ENCODE measurements at places on chromosomes 4 and X.

- no peak for DNase-seq
Observed at GRCh38 chrX:153244767-153245166, 65.7 kb downstream of the MAGEA1 start.

- DNase-seq, result no peak
Observed at GRCh38 chr4:27018076-27018475, 157.4 kb downstream of the STIM2 start.

DNA sequence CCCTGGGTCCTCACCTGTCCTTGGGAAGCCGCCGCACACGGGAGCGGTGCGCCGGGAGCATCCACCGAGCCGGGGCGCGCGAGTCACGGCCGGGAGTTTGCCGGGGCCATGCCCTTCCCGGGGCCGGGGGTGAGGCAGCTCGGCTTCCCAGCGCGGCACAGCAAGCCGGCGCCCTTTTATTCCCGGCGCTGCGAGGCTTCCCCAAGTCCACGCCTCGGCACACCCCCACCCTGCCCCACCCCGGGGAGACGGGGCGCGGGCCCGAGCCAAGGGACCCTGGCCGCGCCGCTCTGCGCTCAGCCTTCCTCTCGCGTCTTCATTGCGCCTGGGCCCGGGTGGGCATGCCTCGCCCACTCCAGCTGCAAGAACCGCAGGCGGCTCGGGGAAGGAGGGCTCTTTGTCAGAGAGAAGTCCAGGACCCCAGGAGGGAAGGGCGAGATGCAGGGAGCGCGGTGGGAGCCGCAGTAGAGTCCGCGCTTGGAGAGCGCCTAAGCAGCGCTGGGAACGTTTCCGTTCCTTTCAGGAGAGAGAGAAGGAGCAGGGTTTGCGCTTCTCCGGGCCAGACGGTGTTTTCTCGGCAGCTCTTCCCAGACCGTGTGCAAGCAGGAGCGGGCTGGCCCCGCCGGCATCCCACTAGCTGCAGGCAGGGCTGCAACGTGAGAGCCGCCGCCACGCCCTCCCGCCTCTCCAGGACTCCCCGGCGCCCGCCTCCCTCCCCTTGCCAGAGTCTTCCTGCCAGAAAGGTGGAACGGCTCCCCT, at the start of gene MXRA5:
Gene MXRA5, minus strand, starts transcription at position 152 of the 759 bp plus-strand sequence. CDS start 2,819 bp downstream, outside the sequence.
- peak; percentile 16 for DNase-seq

DNA sequence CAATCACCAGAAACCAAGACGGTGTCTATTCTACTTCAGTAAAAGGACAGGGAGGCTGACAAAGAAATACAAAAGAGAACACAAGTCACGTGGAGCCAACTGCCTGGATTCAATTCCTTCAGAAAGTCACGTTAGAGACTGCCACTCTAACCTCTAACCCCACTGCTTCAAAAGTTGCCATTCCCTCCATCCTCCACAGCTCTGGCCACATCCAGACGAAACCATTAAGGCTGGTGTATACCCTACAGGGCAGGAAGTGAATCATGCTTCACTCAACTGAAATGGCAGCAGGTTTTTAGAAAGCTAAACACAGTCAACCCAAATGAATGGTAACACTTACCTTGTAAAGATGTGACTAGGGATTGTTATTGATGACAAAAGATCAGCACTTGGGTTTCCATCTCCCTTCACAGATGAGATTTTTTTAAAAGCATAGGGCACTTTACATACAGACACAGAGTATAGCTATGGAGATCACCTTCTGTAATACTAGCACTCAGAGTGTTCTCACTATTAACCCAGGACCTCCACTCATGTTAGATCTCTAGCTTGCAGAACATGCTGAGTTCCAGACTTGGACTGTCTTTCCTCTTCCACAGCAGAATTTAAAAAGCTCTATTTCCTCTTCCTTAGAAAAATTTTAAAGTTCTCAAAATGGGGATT, 37.4 kb downstream of the MAML3 start:
- DNase-seq, result no peak

DNA sequence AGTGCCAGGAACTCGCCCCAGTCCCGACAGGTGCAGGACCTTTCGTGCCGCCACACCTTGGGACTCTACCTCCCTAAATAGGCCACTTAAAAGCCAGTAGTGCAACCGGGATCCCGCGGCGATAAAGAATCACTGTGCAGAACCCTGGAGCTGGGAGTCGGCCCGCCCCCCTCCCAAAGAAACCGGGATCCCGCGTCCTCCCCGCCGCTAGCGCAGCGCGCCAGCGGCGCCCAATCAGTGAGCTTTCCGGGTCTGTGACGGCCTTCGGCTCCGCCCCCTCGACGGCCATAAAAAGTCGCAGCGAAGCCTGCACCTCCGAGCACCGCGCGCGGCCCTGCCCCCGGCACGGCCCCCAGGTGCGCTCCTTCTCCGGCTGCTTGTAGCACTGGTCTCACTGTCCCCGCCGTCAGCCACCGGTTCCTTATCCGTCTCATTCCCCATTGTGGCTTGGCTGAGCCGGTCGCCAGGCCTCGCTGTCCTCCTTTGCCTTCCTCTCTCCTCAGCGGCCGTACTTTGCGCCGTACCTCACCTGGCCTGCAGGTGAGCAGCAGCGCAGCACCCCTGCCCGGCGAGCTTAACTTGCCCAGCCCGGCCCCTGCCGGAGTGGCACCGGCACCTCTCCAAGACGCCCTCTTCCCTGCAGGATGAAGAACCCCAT, at the start of gene LRAT:
Gene LRAT, plus strand, starts transcription at position 318 of the 658 bp plus-strand sequence. Its CDS starts 327 bp downstream, at position 645.
- DNase-seq, result no peak

GRCh38 chr4:206054-206453, 81.8 kb downstream of the ZNF718 start:
- DNase-seq, result no peak

DNA sequence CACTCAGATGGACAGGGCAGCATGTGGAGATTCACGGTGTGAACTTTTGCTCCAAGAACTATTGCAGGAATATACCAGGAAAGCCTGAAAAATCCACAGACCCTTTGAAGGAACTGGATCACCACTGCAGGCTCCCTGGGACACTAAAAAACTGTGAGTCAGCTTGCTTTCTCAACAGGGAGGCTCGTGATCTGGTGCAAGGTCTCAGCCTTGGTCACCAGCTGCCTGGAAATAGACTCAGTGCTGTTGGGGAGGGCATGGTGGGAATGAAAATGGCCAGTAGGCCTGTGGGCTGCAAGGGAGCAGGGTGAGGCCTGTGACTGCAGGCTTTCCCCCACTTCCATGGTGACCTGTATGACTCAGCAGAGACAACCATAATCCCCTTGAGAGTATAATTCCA, 426.4 kb upstream of the RPS6KA3 start:
- DNase-seq, result no peak

DNA sequence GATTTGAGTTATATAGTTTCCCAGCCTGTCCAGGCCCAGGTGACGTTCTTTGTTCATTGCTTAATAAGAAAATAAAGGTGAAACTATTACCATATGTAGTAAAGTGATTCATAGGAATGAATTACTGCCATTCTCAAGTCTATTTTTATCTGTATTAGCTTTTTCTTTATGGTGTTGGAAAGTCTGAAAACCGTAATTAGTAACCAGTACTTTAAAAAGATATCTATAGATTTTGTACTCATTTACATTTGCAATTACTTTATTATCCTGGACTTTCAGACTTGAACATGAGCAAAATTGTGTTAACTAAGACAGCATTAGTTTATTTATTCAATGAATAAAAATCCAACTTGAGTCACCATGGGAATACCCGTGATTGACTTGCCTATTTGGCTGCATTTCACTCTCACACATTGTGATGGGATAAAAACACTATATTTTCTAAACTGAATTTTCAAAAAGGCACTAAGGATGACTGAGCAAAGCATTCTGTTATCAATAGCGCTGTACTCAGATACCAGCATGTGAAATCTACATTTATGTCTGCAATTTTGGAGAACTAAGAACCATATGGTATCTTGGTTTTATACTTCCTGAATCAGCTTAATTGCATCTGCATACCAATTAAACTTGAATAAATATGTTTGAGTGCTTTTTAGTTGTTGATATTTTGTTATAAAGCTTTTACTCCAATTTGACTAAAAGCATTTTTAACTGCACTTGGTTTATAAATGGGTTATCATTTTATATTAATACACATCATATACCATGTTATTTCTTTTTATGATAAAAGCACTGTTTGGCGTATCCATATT, 154.6 kb downstream of the CCSER1 start:
- DNase-seq, result no peak

DNA sequence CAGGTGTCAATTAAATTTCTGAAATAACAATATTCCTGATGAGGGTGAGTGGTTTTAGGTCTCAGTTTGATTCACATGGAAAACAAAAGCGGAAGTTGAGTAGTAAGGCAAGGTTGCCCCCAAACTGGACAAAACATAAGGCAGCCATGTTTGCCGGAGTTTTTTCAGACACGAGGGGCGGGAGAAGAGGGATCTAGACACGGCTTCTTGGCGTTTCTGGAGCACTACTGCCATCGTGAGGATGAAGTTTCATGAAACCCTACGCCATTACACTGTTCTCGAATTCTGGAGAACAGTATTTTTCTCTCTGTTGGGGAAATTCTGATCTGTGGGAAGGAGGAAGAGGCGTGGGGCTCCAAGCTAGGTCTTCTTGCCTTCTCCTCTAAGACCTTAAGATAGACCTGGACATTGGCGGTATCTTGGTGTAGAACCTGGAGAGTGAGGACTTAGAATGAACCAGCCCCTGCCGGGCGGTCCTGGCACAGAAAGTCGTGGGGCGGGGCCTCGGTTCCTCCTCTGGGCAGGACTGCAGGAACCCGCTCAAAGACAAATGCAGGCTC, 160.3 kb downstream of the OR13H1 start:
- peak; percentile 65 for DNase-seq

GRCh38 chr4:2338754-2339457, 77.0 kb upstream of the MXD4 start:
- no peak for DNase-seq

GRCh38 chrX:72644946-72645345, 69.2 kb downstream of the PHKA1 start:
- DNase-seq, result no peak

GRCh38 chrX:137031039-137031438, 2.8 kb downstream of the GPR101 start:
- DNase-seq, result no peak

GRCh38 chr4:8110071-8110986, 48.3 kb downstream of the ABLIM2 start:
- no peak for DNase-seq

DNA sequence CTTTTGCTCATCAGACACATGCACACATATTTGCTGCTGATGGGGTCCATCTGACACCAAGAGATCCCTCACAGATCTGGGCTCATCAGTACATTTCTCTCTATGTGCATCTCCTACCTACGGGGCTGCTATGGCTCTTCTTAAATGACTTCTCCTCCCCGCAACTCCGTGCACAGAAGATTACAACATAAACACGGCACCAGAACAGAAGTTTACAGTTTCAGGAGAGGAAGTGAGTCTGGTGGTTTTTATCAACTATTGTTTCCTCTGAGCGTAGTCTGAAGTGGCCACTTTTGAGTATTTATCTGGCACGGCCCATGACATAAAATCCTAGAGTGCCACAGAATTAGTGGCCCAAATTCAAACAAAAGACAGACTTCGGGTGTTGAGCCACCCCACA, 263.8 kb downstream of the PRDM5 start:
- DNase-seq, result no peak

DNA sequence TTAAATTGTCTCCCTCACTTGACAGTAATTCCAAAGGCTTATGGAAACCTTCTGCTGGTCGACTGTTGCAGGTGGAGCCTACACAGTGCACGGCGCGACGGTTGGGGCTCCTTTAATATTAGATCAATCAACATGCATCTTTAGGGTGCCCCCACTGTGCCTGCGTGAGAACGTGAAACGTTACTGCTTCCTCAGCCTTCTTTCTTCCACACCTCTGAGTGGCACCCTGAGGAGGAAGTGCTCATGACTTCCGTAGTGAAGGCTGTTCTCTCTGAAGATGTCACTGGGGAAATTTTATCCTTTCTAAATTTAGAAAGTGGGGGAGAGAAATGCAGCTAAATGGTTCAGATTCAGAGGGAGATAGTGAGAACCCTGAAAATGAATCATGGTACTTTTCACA, 184.0 kb upstream of the ZFP42 start:
- DNase-seq, result no peak

DNA sequence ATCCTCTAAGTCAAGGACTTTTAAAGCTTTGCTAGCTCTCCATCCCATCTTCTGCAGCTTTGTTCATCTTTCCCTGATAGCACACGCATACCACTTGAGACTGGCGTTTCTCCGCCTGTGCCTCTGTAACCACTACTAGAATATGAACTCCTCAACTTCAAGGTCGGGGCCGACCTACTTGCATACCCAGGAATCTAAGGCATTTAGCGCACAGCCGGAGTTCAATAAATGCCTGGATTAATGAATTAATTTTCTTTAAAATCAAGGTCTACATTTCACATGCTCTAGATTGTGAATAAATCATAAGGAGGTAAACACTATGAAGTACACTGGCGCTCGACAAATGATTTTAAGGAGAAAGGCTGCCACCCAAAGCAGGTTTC, 89.3 kb downstream of the HNRNPD start:
- DNase-seq, result no peak

GRCh38 chrX:151987108-151987507, 12.6 kb upstream of the GABRE start:
- DNase-seq, result no peak

- no peak for DNase-seq
Observed at GRCh38 chr4:14513471-14513870, 488.8 kb upstream of the CPEB2 start.

- DNase-seq, result no peak
Observed at GRCh38 chr4:38860788-38861424, 4.3 kb upstream of the TLR6 start.

- no peak for DNase-seq
Observed at GRCh38 chr4:6444582-6444981, 27.8 kb downstream of the PPP2R2C start.

GRCh38 chr4:82523179-82523578, 38.6 kb downstream of the TMEM150C start:
- no peak for DNase-seq

DNA sequence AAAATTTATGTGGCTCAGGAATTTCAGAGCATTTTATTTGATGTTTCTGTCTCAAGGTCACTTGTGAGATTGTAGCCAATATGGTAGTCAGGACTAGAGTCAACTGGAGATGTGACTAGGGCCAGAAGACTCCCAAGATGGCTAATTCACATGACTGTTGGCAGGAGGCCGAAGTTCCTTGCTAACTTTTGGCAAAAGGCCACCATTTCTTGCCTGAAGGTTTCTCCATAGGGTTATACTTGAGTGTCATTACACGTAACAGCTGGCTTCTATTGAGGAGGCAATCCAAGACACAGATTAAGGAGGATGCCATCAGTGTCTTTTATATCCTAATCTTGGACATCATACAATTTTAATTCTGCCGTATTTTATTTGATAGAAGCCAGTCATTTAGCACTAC, 162.3 kb upstream of the MAOA start:
- DNase-seq, result no peak

DNA sequence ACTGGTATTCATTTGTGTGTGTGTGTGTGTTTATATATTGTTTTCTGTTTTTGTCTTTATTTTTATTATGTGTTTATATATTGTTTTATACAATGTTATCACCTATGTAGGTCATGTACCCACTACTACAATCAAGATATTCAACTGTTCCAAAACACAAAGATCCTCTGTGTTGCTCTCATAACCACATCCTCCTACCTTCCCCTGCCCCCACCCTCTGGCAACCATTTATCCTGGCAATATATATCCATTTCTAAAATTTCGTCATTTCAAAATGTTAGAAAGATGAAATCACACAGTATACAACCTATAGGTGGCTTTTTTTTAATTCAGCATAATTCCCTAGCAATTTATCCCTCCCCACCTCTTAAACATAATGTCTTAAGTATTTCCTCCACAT, 18.8 kb upstream of the RPL34 start:
- DNase-seq, result no peak

- no peak for DNase-seq
Observed at GRCh38 chr4:13821522-13821921, 194.0 kb upstream of the BOD1L1 start.

GRCh38 chrX:38095971-38096529, 89.7 kb downstream of the SYTL5 start:
- DNase-seq, result no peak
